Activated CD8-positive, alpha-beta T cell treated with anti-CD3 and anti-CD28 coated beads for 36 hours (primary cell): ENCODE measurements at places on chromosomes 4 and X. TPM values are rescaled to one million over a fixed set of nuclear protein-coding genes. Genes with fewer than 3 reads are reported as not detected.

Gene GYG2
- total RNA-seq = not detected

Gene UGT2B7
- not detected for total RNA-seq

Gene ZGRF1
- 47.3 TPM for total RNA-seq

Gene SYN1
- total RNA-seq = 0.67 TPM

Gene ATP2B3
- total RNA-seq = not detected

Gene SORBS2
- not detected for total RNA-seq

Gene ATP1B4
- total RNA-seq = not detected

Gene GDPD2
- total RNA-seq = not detected

Gene TLR10
- total RNA-seq = 0.22 TPM

Gene GNRHR
- total RNA-seq = not detected

Gene DCX
- total RNA-seq = not detected

Gene ARSD
- 1.2 TPM for total RNA-seq

Gene BEX1
- 0.56 TPM for total RNA-seq

Gene AR
- total RNA-seq = not detected
